ENCODE measurements at places on chromosomes 12 and 14.

- H3K27me3 ChIP-seq: peaks cover 27% of the 10 kb centered on the region
- peak; percentile 76 for DNase-seq
- H3K27ac ChIP-seq: no peak overlapping the region
- no peak overlapping the region for H3K4me3 ChIP-seq
These were observed 111.4 kb downstream of the EGLN3 start for GRCh38 chr14:33839193-33840076.

- no peak overlapping the region for H3K4me3 ChIP-seq
- no peak overlapping the region for H3K27ac ChIP-seq
- no peaks in the 10 kb centered on the region for H3K36me3 ChIP-seq
- peaks cover 2% of the 10 kb centered on the region for H3K4me1 ChIP-seq
- no peak for DNase-seq
These were observed 200.2 kb downstream of the PHLDA1 start for GRCh38 chr12:75831402-75831801.

- peak overlapping the region; percentile 88 for H3K27ac ChIP-seq
- no peaks in the 10 kb centered on the region for H3K27me3 ChIP-seq
- DNase-seq: no peak
- peak overlapping the region; percentile 42 for H3K4me3 ChIP-seq
- no peaks in the 10 kb centered on the region for H3K36me3 ChIP-seq
These were observed 60.3 kb downstream of the SAMD4A start for GRCh38 chr14:54627219-54627539.

GRCh38 chr12:120801146-120801545, 75.5 kb downstream of the ACADS start:
- no peak for DNase-seq
- no peaks in the 10 kb centered on the region for H3K27me3 ChIP-seq
- H3K27ac ChIP-seq: no peak overlapping the region
- no peak overlapping the region for H3K4me3 ChIP-seq
- H3K4me1 ChIP-seq: no peaks in the 10 kb centered on the region

DNA sequence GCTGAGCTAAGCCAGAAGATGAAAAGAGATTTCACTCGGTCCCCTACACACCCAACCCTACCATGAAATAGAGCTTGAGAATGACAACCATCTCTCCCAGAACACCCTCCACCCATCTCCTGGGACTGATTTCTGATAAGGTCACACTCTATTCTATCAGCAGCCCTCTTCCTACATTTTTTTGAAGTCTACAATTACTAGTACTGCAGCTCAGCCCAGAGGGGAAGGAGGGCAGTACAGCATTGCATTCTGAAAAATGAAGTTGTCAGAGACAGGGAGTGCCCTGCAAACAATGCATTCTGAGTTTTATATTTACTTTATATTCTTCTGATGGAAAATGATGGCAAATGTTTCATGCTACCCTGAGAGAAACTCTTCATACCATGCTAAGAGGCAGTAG, 318.5 kb downstream of the BCAT1 start:
- DNase-seq: no peak
- H3K36me3 ChIP-seq: no peaks in the 10 kb centered on the region
- no peaks in the 10 kb centered on the region for H3K4me1 ChIP-seq
- no peak overlapping the region for H3K27ac ChIP-seq
- no peak overlapping the region for H3K4me3 ChIP-seq

GRCh38 chr14:95217391-95217900, 60.1 kb upstream of the DICER1 start:
- H3K4me1 ChIP-seq: no peaks in the 10 kb centered on the region
- peaks cover 5% of the 10 kb centered on the region for H3K27me3 ChIP-seq
- DNase-seq: no peak
- H3K27ac ChIP-seq: no peak overlapping the region

- DNase-seq: no peak
- H3K4me1 ChIP-seq: no peaks in the 10 kb centered on the region
- H3K27ac ChIP-seq: no peak overlapping the region
- no peak overlapping the region for H3K4me3 ChIP-seq
These were observed 48.0 kb downstream of the NTN4 start for GRCh38 chr12:95742586-95742985.

- DNase-seq: peak; percentile 47
- 0 out of 2 replicates have a peak overlapping the region, but pooled peaks have one; percentile 18 for H3K27ac ChIP-seq
- H3K27me3 ChIP-seq: no peaks in the 10 kb centered on the region
- H3K36me3 ChIP-seq: no peaks in the 10 kb centered on the region
- H3K4me1 ChIP-seq: peaks cover 7% of the 10 kb centered on the region
- no peak overlapping the region for H3K4me3 ChIP-seq
These were observed 29.6 kb downstream of the CHST11 start for GRCh38 chr12:104486363-104486750.

Measured in GM23248 (cell line).